ENCODE measurements at places on chromosomes 3 and 15.

DNA sequence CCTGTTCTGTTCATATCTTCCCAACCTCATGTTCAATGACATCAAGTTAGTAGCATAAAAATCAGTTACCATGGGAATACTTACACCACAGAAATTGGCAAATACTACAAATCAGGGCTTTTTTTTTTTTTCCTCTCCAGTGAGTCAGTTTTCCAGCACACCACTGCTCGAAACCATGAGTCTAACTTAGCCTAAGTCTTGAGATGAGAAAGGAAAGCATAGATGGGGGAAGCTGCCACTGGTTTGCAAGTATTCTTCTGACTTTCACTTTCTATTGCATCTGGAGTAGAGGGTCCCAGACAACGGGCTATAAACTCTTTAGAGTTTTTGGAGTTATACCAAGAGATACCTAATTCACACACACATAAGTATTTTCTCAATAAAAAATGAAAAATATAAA, 416.1 kb upstream of the LMCD1 start:
- DNase-seq = no peak

- DNase-seq = no peak
Measured at GRCh38 chr3:187735383-187735782, 9.9 kb downstream of the BCL6 start.

DNA sequence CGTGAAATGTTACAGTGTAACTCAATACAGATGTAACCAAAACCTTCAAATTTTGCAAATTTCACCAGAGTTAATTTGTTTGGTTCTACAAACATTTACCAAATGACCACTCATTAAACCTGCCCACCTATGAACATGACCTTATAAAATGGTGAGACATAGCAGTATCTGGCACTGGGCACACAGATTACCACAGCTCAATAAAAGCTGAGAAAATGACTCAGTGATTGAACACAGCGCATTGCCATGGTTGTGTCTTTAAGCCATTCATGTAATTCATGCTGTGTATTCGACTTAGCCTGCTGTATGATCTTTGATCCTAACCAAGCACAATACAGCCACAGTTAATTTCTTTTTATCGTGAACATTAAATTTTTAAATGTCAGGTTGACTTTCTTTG, 11.3 kb downstream of the PPARG start:
- DNase-seq = no peak

DNA sequence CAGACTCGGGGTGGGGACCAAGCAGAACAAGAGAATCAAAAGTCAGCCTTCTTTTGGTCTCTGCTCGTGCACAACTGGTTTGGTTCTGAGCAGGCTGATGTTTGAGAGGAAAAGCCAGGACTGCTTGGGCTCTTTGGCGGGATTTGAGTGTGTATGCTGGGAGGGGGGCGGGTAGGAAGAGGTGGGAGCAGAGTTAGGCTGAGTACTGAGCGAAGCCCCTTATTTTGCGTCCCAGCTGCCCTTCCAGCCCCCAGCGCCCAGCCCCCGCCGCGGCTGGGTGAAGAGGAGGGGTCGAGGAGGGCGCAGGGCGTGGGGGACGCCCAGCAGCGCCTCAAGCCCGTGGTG, 153.5 kb upstream of the GOLIM4 start:
- DNase-seq = no peak

GRCh38 chr15:96309143-96309660, 21.3 kb upstream of the NR2F2 start:
- no peak for DNase-seq

DNA sequence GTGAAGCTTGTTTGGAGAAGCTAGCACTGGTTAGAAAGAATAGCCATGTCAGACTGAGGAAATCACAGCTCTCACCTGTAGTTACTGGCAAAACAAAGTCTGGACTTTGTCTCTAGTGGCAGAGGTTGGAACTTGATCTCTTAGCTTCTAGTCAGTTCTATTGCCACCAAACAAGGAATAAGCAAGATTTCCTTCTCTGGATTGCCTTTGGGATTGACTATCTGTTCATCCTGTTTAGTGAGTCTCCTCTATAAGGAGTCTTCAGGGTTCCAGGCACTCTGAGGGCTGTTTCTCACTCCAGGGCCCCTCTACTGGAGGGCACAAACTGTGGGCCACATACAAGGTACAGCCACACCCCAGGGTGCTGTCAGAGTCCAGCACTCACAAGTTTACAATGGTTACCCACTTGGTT, 426.6 kb upstream of the THBS1 start:
- DNase-seq = no peak

- DNase-seq = no peak
Measured at GRCh38 chr15:77076323-77076915, 5.5 kb upstream of the TSPAN3 start.

DNA sequence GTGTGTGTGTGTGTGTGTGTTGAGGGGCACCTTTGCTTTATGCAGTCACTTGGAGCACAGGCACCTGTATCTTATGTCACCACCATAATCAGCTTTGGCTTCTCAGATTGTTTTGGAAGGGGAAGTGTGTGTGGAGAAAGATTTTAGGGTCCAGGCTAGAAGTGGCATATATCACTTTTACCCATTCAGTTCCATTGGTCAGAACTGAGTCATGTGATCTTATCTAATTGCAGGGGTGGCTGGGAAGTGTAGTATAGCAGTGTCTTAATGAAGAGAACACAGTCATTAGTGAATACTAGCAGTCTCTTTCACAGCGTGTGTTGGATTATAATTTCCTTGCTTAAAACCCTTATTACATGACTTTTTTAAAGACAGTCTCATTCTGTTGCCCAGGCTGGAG, 20.6 kb downstream of the NCK1 start:
- no peak for DNase-seq

GRCh38 chr15:78422571-78423340, 15.3 kb upstream of the IREB2 start:
- peak; percentile 59 for DNase-seq

DNA sequence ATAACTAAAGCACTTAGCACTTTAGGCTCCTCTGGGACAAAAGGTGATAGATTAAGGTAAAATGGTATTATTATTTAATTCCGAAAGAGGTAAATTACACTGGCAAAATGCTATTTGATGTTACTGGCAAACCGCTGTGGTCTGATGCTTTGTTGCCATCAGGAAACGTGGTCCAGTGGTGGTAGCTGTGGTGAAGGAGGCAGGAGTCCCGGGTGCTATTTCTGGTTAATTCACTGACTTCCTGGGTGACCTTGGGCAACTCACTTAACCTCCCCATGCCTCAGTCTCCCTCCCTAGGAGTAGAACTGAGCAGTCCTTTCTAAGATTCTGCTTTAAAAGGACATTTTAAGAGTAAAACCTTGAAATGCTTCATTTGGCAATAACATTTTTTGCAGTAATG, 233.4 kb downstream of the ZPLD1 start:
- DNase-seq = no peak

- DNase-seq = no peak
Measured at GRCh38 chr3:32457971-32458471, 44.6 kb downstream of the CMTM6 start.

- no peak for DNase-seq
Measured at GRCh38 chr3:64827431-64827830, 139.6 kb upstream of the ADAMTS9 start.

DNA sequence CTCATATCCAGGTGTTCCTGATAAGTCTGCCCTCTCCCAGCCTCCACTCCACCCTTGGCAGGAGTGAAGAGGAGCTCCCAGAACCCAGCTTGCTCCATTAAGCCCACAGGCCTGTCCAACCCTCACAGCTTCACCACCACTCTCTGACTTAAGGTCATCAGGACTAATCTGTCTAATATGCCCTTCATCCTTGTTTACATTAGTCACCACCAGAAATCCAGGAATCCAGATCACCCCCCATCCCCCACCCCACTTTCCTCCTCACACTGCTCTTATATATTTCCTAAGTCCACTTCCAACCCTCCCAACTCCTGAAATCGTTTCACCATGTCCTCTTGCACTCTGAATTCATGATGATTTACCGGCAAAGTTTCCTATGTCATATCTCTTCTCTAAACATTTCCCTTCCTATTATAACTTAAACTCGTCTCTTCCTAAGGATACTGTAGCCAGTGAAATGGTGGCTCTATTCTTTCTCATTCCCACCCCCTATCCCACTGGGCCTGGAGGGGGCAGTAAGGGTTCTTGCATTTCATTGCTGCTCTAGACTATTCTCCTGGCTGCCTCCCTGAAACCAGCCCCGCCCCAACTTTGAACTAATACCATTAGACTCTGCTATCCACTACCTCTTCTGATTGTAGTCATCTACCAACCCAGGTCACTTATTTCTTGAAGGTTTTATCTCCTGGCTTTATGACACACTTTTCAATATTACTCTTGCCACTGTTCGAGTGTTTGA, 43.4 kb downstream of the PPP2R3A start:
- DNase-seq = peak; percentile 11

GRCh38 chr15:65221697-65222096, 10.4 kb upstream of the CILP start:
- no peak for DNase-seq

DNA sequence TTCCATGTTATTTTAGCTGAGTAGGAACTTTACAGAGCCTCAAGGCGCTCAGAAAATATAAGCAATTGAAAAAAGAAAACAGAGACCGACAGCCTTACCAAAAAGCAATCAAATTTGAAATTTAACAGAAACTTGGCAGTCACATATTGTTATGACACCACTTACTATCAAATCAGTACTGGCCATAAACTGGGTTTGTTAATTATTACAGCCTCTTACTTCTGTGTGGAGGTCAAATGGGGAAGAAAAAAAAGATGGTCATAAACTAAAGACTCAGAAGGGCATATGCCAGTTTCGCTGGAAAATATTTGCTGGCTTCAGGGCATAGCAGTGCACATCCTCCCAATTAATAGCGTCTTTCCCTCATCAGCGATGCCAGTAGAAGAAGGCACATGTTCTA, 45.5 kb upstream of the SUCLG2 start:
- DNase-seq = no peak

DNA sequence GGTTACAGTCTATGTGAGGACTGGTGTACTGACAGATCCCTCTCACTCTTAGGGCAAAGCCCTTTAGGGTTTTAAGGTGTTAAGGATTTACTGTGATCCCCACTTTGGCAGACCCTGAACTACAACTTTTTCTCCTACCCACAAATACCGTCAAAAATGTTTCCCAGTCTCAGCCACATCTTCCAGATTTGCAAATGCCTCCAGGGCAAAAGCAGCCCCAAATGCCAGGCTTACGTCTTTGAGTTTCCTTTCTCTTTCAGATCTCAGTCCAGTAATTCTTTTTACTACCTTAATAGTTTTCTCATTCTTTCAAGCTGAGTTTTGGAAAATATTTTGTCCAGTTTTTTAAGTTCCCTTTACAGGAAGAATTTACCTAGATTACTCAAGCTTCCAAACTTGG, 13.4 kb upstream of the ITGA11 start:
- DNase-seq = no peak

- no peak for DNase-seq
Measured at GRCh38 chr3:100354850-100355249, 20.3 kb downstream of the NIT2 start.

DNA sequence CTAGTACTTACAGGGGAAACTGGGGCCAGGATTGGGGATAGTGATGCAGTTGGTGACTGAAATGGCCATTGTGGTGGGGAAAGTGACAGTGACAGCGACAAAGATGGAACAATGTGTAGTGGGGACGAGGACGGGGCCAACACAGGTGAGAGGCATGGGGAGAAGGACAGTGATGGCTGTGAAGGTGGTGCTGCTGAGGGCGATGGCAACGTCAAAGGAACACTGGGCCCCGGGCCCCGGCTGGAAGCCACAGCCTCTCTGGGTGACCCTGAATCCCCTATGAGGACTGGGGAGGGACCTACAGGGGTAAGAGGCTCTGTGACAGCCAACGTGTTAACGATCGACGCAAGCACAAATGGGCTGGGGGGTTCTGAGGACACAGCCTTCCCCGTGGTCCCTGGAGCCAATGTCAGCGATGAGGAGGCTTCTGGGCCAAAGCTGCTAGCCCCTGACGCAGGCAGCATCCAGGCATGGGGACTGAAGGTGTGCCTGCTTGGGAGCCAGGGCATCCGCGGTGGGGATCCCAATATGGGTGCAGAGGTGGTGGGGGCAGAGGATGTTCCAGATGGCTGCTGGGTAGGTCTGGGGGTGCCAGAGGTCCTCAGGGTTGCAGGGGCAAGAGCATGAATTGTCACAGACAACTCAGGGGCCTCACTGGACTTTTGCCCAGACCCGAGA, 25.2 kb upstream of the GOLGA6C start:
- no peak for DNase-seq

DNA sequence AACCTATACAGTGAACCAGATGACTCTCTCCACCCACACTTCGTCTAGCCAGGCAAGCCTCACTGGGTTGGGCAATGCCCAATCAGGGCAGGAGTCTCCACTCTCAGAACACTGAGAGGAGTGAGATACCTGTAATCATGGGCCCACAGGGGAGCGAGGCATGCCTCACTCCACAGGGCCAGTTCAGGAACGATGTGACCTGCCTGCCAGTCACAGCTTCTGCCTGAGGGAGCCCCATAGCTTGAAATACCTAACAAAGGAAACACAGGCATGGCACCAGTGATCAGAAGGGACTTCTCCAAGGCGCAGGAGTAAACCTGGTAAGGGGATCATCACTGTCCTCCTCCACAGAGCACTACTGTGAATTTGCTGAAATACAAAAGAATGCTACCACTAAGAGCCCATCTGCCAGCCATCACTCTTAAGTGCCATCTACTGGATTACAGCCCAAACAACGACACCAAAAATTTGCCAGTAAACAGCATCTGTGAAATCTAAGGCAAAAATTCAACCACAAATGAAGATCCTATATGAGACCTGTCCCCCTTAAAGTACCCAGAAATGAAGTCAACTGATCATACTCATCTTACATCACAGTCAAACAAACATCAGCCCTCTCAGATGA, 689.9 kb upstream of the SEMA6D start:
- no peak for DNase-seq

GRCh38 chr15:68783226-68784058, 37.3 kb downstream of the ANP32A start:
- no peak for DNase-seq

- DNase-seq = no peak
Measured at GRCh38 chr3:192366916-192367315, 360.4 kb downstream of the FGF12 start.

GRCh38 chr15:97747342-97747741, 213.2 kb upstream of the ARRDC4 start:
- no peak for DNase-seq

DNA sequence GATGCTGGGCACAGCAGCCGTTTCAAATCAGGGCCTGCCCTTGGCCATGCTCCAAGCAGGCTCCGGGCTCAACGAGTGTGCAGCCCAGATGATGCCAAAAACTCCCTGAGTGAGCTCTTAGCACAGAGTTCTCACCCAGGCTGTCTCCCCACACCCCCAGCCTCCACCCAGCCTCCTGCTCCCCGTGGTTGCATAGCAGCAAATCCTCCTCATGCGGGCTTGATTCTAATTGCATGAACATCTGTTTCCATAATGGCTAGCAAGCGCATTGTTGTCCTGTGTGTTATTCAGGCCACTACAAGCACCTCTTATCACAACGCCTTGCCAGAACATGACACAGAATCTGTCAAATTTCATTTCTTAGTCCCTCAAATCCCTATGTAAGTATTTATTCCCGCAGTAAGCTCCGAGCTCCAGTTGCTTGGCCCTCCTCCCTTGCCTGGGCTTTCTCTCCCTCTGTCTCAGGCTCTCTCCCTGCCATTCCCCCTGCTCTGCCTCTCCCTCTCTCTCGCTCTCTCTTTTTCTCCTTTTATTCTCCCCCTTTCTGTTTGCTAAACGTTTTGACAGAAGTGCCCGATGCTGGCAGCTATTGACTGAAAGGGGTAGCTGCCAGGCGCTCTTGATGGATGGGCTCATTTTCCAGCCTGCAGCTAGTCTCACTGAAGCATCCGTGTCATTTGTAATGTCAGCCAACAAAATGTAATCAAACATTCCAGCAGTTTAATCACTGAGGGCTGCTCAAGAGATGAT, 306.5 kb downstream of the IL20RB start:
- DNase-seq = no peak
